A549 treated with AZD2906 at 1 μM for 4 hours (cell line): ENCODE measurements at places on chromosomes 5 and 9. TPM values are rescaled to one million over a fixed set of nuclear protein-coding genes. Genes with fewer than 3 reads are reported as not detected.

GRIA1 gene
- not detected in 5 replicates for total RNA-seq

FSD1L gene
- total RNA-seq = 3.4 to 4.5 TPM (median 4.2 TPM) in 5 replicates

PCDHB9 gene
- total RNA-seq = 0.01 to 0.09 TPM (median 0.02 TPM) in 4 of 5 replicates, not detected in the other

PRDM9 gene
- 0.02 TPM in 1 of 5 replicates, not detected in the others for total RNA-seq

TCF7 gene
- total RNA-seq = 9.1 to 10.9 TPM (median 9.9 TPM) in 5 replicates

MEIKIN gene
- total RNA-seq = not detected in 5 replicates

SNCAIP gene
- total RNA-seq = 0.03 to 0.21 TPM (median 0.05 TPM) in 5 replicates

TAF11L9 gene
- not detected in 5 replicates for total RNA-seq

PHYHD1 gene
- 0.20 to 0.33 TPM (median 0.25 TPM) in 5 replicates for total RNA-seq

COL15A1 gene
- 0.53 to 0.87 TPM (median 0.57 TPM) in 5 replicates for total RNA-seq

HAPLN1 gene
- total RNA-seq = not detected in 5 replicates

PRSS3 gene
- total RNA-seq = 8.7 to 11.1 TPM (median 10.8 TPM) in 5 replicates

RNF208 gene
- 0.91 to 2.8 TPM (median 2.1 TPM) in 5 replicates for total RNA-seq

ASPN gene
- total RNA-seq = not detected in 5 replicates

NUTM2F gene
- 0.02 TPM in 1 of 5 replicates, not detected in the others for total RNA-seq

LEAP2 gene
- total RNA-seq = 0.43 to 1.2 TPM (median 0.65 TPM) in 5 replicates

SPINK7 gene
- not detected in 5 replicates for total RNA-seq

GRXCR2 gene
- not detected in 5 replicates for total RNA-seq
